ENCODE measurements at places on chromosomes 6 and 20. TPM values are rescaled to one million over a fixed set of nuclear protein-coding genes. Genes with fewer than 3 reads are reported as not detected.

DNA sequence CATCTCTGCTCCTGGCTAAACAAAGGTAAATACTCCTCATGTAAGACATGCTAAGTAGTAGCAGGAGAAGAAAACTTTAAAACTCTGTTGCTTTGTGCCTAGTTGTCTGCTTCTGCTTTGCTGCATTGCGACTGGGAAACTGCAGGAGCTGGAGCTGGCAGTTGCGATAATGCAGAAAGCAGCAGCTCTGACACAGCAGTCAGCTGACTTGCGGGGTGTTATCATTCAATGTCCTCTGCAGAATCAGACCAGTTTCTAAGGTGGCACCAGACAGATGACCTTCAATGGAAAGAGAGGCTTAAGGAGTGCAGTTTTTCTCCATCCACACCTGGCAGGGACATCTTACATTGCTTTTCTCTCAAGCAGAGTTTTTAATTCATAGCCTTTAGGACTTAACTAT is 69.9 kb upstream of the SOX4 start:
- no peak for DNase-seq

GRCh38 chr6:55888917-55889316 is 13.5 kb upstream of the BMP5 start:
- DNase-seq, result no peak

HLA-DRB5 gene
- total RNA-seq, result 17.7 TPM

CLIC5 gene
- 279 TPM for total RNA-seq

C6orf132 gene
- 1.9 TPM for total RNA-seq

DNA sequence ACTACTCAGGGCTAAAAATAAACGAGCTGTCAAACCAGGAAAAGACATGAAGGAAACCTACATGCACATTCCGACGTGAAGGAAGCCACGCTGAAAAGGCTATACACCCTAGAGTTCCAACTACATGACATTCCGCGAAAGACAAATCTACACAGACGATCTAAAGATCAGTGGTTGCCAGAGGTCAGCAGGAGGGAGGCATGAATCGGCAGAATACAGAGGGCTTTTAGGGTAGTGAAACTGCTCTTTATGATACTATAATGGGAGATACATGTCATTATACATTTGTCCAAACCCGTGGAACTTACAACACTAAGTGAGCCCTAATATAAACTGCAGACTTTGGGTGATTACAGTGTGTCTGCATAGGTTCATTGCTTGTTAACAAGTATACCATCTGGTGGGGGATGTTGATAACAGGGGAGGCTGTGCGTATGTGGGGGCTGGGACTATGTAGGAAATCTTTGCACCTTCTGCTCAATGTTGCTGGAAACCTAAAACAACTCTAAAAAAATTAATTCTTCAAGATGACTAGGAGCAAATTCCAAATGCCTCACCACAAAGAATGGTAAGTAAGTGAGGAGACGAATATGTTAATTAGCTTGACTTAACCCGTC is 132.2 kb upstream of the CDH4 start:
- no peak for DNase-seq

- DNase-seq, result no peak
These were observed 39.8 kb upstream of the GCLC start for GRCh38 chr6:53584726-53585125.

RIPPLY2 gene
- total RNA-seq, result not detected

DNA sequence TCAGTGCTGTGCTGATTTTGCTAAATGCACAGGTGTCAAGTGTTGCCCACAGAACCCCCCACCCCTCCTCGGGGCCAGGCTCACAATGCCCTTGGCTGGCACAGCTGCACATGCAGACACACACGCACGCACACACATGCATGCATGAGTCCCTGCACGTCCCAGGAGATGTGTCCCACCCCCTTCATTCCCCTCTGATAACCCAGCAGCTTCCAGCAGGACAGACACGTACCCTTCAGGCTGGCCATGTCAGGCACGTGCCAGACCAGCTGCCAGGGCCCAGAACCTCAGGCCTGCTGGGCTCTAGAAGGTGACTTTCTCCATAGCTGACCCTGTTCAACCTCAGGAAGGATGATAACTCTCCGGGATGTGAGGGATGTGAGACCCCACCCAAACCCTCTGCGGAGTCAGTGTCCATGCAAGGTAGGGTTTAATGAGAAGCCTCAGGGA is 44.4 kb downstream of the MRPL14 start:
- no peak for DNase-seq

ISM1 gene
- 1.5 TPM for total RNA-seq

DNA sequence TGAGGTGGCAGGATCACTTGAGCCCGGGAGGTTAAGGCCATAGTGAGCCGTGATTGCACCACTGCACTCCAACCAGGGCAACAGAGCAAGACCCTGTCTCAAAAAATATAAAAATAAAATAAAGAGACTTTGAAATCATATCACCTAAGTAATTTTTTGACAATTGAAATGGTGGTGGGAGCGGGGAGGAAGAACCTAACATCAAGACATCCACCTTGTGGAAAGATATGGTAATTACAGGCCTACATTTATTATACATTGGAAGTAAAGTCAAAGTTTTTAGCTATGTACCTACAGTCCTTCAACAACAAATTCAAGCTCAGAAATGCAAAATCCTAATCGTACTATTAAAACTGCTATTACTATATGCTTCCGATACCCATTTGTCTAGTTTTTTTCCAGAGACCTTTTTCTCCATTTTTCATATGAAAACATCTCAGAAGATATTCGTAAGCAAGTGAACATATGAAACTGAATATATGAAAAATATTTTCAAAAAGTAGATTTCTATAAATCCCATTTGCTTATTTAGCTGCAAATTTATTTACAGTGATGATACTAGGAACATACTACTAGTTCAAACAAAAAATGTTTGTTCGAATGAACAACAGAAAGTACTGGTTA is 83.3 kb downstream of the SYCP2 start:
- DNase-seq, result no peak

ABHD16B gene
- not detected for total RNA-seq

DNA sequence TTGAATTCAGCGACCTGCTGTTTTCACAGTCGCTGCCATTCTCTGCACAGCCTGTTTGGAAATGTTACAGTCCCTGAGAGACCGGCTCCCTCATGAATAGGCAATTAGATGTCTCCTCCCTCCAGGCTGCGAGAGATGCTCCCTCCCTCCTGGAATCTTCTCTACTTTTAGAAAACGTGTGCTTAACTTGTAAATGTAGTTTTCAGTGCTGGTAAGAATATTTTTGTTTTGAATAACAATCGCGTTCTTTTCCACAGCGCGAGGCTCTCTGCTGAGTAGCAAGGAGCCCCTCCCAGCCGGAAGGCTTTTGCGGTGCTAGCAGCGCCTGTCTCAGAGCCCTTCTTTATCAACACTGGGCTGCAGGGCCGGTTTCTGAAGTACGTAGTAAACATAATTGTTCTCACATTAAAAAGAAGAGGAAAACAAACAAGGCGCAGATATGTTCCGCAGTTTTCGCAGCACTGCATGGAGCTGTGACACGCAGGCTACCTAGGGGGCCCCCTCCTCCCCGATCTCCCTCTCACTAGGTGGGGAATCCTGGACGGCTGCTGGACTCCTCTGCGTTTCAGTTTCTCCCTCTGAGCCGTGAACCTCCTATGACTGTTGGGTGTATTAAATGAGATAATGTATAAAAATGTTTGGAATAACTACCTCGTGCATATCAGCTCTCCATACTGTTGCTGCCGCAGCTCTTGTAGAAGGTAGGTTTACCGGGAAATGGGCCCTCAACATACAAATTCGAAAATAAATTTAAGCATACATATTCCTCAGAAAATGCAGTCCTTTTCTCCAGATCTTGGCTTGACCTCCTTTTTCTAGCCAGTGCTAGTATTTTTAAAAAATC is 79.0 kb upstream of the SPACA1 start:
- no peak for DNase-seq

EMILIN3 gene
- 5.6 TPM for total RNA-seq

SAMHD1 gene
- 44.1 TPM for total RNA-seq

- DNase-seq, result no peak
These were observed 256.6 kb downstream of the PLCB1 start for GRCh38 chr20:8388707-8389106.

DYNLT2 gene
- total RNA-seq, result 0.75 TPM

DCDC2 gene
- total RNA-seq, result not detected

SLA2 gene
- 0.32 TPM for total RNA-seq

DNA sequence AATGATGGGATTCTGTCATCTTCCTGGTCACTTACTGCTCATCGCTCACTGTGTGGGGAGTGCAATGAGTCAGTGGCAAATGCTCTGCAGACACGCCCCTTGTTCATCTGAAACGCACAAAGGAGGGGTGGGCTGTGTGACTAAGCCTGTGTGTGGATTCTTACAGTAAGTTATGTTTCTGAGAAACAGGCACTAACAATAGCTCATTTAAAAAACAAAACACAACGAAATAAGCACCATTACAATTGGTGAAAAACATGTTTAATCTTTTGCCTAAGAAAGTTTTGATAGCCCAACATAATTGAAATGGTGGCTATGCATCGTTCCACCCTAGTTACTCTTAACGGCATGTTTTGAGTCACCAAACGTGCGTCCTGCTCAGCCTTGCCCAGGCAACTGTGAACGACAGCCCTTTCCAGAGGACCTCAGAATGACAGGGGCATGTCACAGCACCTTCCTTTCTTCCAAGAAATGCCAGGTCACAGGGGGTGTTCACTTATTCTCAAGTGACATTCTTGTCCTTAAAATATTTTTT is 118.4 kb upstream of the SGK1 start:
- DNase-seq, result no peak

BICRAL gene
- total RNA-seq, result 10.8 TPM

DNA sequence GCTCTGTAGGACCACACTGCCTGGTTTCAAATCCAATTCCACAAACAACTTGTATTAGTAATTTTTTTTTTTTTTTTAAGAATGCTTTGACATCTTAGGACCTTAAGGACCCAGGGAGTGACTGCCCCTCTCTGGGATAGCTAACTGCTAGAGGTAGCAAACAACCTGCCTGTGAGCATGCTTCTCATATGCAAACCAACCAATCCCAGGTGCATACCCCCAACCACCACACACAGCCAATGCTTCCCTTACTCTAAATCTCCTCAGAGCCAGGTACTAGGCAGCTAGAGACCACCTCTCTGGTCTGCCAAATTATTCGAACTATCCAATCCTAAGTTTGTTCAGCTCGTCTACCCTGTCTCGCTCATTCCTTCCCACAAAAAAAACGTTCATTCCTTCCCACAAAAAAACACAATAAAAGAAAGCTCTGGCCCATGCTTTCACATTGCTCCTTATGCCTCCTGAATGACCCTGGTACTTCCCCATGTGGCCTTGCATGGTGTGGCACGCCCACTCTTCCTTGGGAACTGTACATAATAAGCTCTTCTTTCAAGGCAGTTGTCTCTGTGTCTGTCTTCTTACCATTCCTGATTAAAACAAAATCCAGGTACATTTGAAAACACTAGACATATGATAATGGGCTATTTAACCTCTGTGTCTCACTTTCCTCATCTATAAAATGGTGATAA is 6.4 kb downstream of the SERAC1 start:
- no peak for DNase-seq

GRCh38 chr6:10425176-10425974 is 10.5 kb upstream of the TFAP2A start:
- no peak for DNase-seq

DNA sequence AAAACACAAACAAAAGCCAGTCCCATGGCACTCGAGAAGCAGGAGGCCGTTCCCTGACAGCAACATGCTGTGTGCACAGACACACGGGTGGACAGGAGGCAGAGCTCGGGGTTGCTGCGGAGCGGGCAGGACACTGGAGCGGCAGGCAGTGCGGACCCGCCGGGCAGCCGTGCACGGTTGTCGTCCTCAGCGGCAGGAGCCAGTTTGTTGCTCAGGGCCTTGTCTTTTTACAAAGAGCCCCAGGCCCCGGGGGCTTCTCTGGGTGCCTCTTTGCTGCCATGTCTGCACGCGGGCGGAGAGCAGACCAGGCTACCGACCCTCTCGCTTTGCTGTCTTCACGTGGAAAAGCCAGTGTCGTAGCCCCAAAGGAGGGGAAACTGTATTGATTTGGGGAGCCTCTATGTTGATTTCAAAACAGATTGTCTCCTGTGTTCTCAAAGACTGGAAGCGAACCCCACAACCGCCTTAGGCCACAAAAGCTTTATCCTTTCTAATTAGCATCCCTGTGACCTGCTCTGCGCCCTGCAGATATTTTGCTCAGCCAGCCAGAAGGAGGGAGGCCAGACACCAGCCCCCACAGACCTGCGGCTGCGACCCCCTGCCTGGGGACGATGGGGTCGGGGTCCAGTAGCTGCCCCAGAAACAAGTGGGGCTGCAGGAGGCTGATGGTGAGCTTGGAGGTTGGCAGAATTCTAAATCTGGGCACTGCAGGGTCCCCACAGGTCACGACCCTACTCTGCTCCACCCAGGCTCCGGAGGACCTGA is 50.2 kb downstream of the ERMARD start:
- DNase-seq, result no peak

- no peak for DNase-seq
These were observed 40.8 kb downstream of the CCDC170 start for GRCh38 chr6:151534576-151534975.

DNA sequence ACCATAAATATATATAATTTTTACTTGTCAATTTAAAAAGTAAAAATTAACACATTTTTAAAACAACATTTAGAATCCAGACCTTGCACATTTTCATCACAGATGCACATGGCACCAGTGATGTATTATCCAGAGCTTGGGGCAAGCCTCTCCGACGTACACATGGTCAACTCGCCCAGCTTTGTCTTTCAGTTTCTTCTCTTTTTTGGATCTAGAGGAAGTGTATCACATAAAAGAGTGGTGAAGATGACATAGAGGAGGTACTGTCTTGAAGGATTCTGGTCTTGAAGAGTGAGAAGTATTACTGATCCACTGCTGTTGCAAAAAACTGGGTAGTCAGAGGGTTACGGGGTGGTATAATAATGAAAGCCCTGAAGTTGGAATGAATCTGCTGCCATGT is 46.9 kb upstream of the TAB2 start:
- DNase-seq, result no peak

CAGE1 gene
- total RNA-seq, result not detected

PXT1 gene
- 0.13 TPM for total RNA-seq

DNA sequence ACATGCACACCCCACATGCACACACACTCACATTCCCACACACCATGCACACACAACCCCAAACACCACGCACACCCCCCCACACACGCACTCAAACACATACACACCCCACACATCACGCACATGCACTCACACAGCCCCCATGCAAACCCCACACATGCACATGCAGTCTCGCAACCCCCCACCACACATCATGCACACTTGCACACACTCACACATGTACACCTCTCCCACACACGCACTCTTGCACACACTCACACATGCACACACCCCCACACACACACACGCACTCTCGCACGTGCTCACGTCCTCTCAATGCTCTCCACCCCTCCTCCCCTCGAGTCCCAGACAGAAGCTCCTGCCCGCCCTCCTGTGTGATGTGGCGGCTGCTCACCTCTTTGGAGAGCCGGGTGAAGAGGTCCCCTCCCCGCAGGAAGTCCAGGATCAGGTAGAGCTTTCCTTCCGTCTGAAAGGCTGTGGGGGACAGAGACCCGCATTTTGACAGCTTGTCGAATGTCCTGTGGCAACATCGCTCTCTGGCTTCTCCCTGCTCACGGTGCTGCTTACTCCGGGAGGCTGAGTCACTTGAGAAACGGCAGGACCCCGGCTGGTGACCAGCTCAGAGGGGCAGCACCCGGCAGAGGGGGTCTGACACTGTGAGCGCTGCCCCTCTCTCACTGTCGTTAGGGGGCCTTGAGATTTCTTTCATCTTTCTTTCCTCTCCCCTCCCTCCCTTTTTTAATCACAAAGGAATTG is 78.5 kb downstream of the RAMACL start:
- no peak for DNase-seq

CST3 gene
- total RNA-seq, result 971 TPM

BTNL2 gene
- total RNA-seq, result not detected
